Motor neuron (in vitro differentiated cells): ENCODE measurements at places on chromosomes 4 and X.

DNA sequence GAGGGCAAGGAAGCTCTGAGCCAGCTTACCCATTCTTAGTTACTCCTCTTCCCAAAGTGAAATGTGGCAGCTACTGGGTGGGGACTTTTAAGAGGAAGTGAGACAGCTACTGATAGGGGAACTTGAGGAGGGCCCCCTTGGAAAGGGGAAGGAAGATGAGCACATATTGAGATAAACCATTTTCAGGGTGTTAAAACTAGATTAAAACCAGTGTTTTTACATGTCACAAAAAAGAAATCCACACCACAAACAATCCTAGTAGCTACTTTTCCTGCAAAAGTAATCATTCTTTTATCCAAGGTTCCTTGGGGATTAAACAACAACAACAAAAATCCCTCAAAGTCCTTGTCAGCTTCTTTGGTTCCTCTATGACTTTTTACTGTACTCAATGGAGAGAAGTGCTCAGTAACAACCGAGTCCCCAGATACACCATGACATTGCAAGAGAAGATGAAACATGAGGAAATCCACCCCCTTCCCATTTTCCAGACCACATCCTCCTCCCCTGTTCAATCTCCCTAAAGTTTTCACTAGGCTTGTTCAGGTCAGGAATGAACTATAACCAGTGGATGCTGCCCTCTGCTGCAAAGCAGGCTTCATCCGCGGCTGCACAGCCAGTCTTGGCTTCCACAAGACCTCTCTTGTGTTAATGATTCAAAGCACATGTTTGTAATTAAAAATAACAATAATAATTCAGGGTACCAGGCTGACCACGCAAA is 113.5 kb upstream of the TMEM164 start:
- peak; percentile 49 for ATAC-seq

DNA sequence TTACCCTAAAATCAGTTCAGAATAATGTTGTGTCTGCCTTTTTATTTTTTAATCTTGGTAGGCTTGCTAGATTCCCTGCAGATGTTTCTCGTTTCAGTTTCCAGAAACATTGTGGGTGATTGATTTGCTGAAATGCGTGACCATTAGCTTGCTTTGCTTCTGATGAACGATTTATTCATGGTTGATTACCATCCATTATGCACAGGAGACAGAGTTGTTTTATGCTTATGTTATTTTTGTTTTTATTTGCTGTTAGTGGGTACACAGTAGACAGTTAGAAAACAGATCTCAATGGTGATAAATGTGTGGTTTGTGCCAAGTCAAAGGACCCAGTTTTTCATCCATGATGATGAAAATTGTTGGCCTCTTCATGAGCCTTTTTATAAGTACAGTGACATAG is 455.6 kb upstream of the BOD1L1 start:
- peak; percentile 40 for ATAC-seq

- ATAC-seq, result no peak
These were observed 217.2 kb upstream of the BOD1L1 start for GRCh38 chr4:13844740-13845139.

- ATAC-seq, result no peak
These were observed 16.1 kb upstream of the ATP8A1 start for GRCh38 chr4:42673082-42673425.

DNA sequence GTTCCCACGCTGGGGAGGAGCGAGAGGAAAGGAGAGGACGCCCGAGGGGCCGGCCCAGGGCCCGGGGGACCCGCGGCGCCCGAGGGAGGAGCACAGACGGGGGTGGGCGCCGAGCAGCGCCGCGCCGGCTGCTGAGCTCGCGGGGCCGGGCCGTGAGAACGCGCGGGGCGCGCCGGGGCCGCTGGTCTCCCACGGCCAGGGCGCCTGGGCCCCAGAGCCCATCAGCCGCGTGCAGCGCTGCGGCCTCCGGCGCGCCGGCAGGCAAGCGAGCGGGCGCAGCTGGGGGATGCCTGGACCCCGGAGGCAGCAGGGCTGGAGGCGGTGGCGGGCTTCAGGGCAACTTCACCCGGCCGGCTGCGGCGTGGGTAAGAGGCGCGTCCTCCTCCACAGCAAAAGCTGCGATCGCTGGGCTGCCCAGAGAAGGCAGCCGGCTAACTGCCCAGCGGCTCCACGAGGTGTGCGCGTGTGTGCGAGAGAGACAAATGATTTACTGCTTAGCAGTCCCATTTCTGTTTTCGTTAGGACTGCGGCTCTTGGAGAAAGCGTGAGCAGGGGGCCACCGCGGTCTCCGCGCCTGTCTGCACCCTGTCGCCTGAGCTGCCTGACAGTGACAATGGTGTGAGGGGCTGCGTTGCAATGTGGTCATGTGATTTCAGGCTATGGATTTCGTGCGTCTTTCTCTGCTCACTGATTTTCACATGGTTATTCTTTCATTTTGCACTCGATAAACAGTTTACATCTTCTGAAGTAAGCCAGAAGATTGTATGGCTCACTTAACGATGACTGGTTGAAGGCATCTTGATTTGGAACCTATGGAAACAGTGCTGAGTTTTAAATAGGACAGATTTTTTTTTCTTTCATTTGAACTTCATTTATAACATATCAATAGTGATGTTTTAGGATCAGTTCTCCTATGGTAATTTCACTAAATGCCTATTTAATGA is 1.2 kb downstream of the GUCY1A1 start:
- peak; percentile 82 for ATAC-seq
